Renal cortical epithelial cell (primary cell): ENCODE measurements at places on chromosomes 13 and 19. TPM values are rescaled to one million over a fixed set of nuclear protein-coding genes. Genes with fewer than 3 reads are reported as not detected.

RGCC gene
- 1.9 and 3.0 TPM in 2 replicates for total RNA-seq

PROZ gene
- not detected in 2 replicates for total RNA-seq

CGB3 gene
- not detected in 2 replicates for total RNA-seq

TMIGD2 gene
- not detected in 2 replicates for total RNA-seq

GFY gene
- not detected in 2 replicates for total RNA-seq

PLK5 gene
- total RNA-seq = not detected in 2 replicates

SERTAD1 gene
- total RNA-seq = 13.3 and 17.0 TPM in 2 replicates

LRRC4B gene
- total RNA-seq = 0.30 TPM in 1 of 2 replicates, not detected in the other

LILRB2 gene
- not detected in 2 replicates for total RNA-seq

MIER2 gene
- 14.4 and 18.1 TPM in 2 replicates for total RNA-seq

FCER2 gene
- total RNA-seq = not detected in 2 replicates

NLRP4 gene
- total RNA-seq = not detected in 2 replicates
